Caco-2 (cell line): ENCODE measurements at places on chromosomes 5 and 9. TPM values are rescaled to one million over a fixed set of nuclear protein-coding genes. Genes with fewer than 3 reads are reported as not detected.

- DNase-seq: peak; percentile 22
Observed at GRCh38 chr5:77629509-77630113, 8.9 kb downstream of the OTP start.

DNA sequence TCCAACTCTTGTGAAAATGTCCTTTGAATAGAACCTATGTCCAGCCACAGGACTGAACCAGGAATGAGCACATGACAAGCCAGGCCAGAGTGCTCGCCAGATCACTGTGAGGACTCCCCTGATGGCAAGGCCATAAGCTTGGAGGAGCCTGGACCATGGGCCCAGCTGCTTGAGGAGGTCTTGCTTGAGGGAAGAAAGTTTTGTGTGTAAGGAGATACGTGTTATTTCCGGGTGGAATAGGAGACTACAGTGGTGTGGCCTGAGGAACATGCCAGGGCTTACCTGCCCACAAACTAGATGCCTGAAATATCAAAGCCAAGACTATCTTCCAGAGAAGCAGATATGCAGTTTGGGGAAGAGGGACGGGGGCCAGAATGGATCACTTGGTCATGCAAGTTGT, 84.7 kb downstream of the LIFR start:
- DNase-seq: no peak

- no peak for DNase-seq
Observed at GRCh38 chr9:133837627-133838597, 99.8 kb upstream of the SARDH start.

- DNase-seq: no peak
Observed at GRCh38 chr9:116099821-116100220, 53.8 kb upstream of the PAPPA start.

GRCh38 chr5:37938076-37938852, 98.4 kb upstream of the GDNF start:
- DNase-seq: no peak

DNA sequence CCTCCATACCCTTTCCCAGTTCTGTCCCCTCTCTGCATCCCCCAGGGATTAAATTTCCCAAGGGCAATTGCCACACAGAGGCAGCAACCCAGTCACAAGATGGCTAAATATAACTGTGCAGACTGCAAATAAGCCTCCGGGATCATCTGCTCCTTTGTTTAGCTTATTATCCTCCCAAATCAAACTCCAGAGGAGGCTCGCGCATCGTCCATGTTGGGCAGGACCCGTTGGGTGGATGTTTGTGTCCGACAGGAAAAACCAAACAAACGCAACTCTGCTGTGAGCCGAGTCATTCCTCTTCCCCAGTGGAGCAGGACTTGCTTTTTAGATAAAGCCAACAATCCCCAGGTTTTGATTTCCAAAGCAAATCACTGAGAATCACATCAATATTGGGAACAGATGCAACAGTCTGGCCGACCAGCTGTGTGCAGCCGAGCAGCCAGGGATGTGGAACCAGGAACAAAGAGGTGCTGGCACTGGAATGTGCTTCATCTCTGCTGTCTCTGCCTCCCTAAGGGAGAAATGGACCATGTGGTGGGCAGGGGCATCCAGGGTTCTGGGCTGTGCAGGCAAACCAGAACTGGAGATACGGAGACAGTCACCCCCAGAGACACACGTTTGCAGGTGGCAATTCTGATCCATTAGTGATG, 89.8 kb downstream of the PTTG1 start:
- no peak for DNase-seq

- DNase-seq: no peak
Observed at GRCh38 chr5:4229414-4230292, 634.0 kb downstream of the IRX1 start.

- DNase-seq: no peak
Observed at GRCh38 chr5:142873831-142874230, 103.7 kb downstream of the ARHGAP26 start.

GRCh38 chr5:172885597-172886340, 51.7 kb downstream of the ERGIC1 start:
- no peak for DNase-seq

GRCh38 chr9:12723409-12724028, 30.3 kb downstream of the TYRP1 start:
- no peak for DNase-seq

DNA sequence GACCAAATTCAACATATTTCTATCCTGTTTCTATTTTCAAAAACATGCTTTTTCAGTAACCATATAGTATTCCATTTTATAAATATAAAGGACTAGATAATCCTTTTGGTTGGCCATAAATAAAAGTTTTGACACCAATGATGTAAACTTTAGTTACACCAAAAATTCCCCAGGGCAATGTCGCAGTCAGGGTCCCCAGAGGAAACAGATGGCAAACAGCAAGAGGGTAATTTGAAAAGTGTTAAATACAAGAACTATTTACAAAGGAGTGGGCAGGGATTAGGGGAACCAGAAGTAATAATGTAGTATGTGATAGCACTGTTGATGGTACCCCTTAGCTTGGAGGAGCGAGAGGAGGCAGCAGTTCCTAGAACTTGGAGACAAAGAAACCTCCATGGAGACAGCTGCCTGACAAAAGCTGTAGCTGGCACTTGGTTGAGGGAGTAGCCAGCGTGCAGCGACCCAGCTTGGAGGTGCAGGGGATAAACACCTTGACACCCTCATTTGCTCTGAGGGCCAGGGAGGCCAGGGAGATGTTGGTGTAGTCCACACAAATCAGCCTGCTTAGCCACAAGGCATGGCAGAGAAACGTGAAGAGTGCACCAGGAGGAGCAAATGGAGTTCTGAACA, 18.3 kb upstream of the MSANTD3 start:
- DNase-seq: no peak

DNA sequence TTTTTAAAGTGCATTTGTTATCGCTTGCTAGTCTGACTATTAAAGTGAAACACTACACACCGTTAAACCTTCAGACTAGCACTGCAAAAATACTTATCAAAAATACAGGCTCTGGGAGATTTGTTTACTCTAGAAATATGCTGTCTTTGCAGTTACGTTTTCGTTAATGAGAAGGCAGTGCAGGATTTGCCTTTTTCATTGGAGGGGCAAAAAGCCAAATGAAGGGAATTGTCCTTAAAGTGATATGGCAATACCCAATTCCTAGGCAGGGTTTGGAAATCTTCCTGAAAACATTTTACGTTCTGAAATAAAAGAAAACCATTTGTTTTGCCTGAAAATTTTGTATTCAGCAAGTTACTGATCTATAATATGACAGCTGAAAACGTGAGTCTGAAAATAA, 1800.2 kb downstream of the MAT2B start:
- DNase-seq: no peak

DNA sequence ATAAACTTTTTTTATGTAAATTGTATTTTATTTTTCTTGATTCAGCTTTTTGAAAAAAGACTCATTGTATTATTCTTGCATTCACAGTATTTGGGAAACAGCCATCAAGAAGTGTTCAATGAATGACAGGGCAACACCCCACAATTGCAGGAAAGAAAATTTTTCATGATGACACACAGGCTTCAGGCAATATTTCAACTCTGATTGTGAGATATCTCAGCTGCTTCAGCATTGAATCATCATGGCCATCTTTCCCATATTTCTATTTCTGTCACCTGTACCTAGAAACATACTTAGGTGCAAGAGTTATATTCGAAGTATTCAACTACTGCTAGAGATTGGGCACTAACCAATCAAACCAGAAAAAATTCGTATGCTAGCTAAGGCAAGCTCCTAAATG, 446.0 kb downstream of the ISL1 start:
- DNase-seq: no peak

- DNase-seq: peak; percentile 70
Observed at GRCh38 chr9:109469646-109470358, 28.3 kb downstream of the PTPN3 start.

- DNase-seq: no peak
Observed at GRCh38 chr5:36796155-36796554, 80.4 kb upstream of the NIPBL start.

- no peak for DNase-seq
Observed at GRCh38 chr5:122321921-122322320, 9.9 kb downstream of the SNCAIP start.

RNF183 gene
- total RNA-seq: 1.5 and 3.3 TPM in 2 replicates

SLCO6A1 gene
- not detected in 2 replicates for total RNA-seq

GCNT4 gene
- 2.5 and 3.0 TPM in 2 replicates for total RNA-seq

FCN2 gene
- total RNA-seq: not detected in 2 replicates

MYOT gene
- not detected in 2 replicates for total RNA-seq

RNF180 gene
- 0.23 and 0.61 TPM in 2 replicates for total RNA-seq

DAB2IP gene
- 18.0 and 26.0 TPM in 2 replicates for total RNA-seq

PDE8B gene
- 0.86 and 1.9 TPM in 2 replicates for total RNA-seq

ZNF462 gene
- 34.5 and 36.8 TPM in 2 replicates for total RNA-seq

SPINK4 gene
- 0.97 and 2.1 TPM in 2 replicates for total RNA-seq

HINT2 gene
- total RNA-seq: 88.0 and 110 TPM in 2 replicates

SLC34A3 gene
- total RNA-seq: 0.19 TPM in 1 of 2 replicates, not detected in the other

PCDHB3 gene
- not detected in 2 replicates for total RNA-seq

SHC3 gene
- 0.19 and 0.20 TPM in 2 replicates for total RNA-seq
